ENCODE measurements at places on chromosomes 5 and 9.

- no peak for DNase-seq
Measured at GRCh38 chr9:71762900-71763653, 5.2 kb downstream of the CEMIP2 start.

DNA sequence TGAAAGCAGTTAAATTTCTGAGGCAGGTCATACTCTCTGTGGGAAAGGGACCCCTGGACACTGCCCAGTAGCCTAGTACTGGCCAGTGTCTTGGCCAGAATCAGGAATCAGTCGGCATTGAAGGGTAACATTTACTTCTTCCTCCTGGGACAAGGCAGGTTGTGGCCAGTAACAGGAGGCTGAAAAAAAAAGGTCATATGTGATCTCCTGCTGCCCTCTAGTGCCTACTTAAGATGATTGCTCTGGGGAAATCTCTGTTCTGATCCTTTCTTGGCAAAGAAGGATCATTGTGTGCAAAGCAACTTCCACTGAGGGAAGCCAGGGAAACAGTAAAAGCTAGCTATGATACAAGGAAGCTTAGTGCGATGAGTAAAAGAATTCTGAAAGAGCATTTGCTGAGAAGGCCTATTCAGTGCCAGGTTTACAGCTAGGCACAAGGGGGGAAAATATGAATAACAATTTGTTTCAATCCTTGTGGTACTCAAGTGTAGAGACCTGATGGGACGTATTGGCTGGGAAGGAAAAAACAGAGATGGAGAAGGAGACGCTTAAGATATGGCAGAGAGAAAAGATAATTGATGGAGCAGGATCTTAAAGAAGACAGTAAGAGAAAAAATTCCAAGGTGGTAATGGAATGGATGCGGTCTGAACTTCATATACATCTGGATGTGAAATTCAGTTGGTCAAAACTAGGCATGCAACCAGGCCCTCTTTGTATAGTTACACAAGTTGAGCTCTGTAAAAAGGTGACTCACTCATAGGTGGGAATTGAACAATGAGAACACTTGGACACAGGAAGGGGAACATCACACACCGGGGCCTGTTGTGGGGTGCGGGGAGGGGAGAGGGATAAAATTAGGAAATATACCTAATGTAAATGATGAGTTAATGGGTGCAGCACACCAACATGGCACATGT, 25.8 kb upstream of the TRIM32 start:
- peak; percentile 36 for DNase-seq

GRCh38 chr9:126454795-126455194, 128.2 kb downstream of the MVB12B start:
- DNase-seq, result no peak

- peak; percentile 80 for DNase-seq
Measured at GRCh38 chr5:88765171-88765570, 117.8 kb downstream of the MEF2C start.

- DNase-seq, result no peak
Measured at GRCh38 chr5:62044989-62045388, 261.0 kb upstream of the KIF2A start.

- no peak for DNase-seq
Measured at GRCh38 chr9:97425973-97426336, 14.1 kb downstream of the TDRD7 start.

GRCh38 chr9:32348106-32348695, 36.2 kb upstream of the ACO1 start:
- no peak for DNase-seq

DNA sequence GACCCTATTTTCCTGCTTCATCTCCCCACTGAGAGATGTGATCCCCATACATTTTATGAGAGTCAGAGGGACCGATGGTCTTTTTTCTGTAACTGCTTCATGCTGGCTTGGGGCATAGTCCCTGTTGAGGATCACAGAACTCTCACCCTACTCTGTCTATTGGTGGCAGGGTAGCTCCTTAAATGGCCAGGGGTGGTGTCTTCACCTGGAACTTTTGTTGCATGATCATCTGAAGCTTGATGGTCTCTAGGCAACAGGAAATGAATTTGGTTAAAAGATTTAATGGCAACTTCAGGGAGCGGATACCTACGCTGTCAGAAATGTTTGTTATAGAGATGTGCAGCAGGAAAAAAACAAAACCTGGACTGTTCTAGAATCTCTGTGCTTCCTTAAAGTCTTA, 87.0 kb upstream of the GLIS3 start:
- DNase-seq, result no peak

- DNase-seq, result no peak
Measured at GRCh38 chr5:14794583-14795230, 76.9 kb downstream of the ANKH start.

- no peak for DNase-seq
Measured at GRCh38 chr5:127988146-127988760, 95.3 kb upstream of the SLC12A2 start.

GRCh38 chr5:76720988-76721569, 5.2 kb downstream of the F2R start:
- no peak for DNase-seq

DNA sequence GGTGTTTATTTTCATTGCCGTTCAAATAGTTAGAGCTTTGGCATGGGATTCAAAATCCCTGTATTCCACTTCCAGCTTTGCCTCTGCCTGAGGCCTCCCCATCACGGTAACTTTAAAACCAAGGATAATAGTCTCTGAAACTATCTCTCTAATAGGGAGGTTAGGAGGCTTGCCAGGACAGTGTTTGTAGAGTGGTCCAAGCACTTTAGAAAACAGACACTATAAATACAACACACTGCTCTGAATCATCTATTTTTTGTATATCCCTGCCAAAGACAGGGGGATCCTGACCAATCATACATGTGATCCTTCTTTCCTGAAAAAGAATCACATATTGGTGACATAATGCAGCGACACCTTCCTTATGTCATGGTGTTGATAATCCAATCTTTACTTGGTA, 326.8 kb downstream of the BNC2 start:
- DNase-seq, result no peak

DNA sequence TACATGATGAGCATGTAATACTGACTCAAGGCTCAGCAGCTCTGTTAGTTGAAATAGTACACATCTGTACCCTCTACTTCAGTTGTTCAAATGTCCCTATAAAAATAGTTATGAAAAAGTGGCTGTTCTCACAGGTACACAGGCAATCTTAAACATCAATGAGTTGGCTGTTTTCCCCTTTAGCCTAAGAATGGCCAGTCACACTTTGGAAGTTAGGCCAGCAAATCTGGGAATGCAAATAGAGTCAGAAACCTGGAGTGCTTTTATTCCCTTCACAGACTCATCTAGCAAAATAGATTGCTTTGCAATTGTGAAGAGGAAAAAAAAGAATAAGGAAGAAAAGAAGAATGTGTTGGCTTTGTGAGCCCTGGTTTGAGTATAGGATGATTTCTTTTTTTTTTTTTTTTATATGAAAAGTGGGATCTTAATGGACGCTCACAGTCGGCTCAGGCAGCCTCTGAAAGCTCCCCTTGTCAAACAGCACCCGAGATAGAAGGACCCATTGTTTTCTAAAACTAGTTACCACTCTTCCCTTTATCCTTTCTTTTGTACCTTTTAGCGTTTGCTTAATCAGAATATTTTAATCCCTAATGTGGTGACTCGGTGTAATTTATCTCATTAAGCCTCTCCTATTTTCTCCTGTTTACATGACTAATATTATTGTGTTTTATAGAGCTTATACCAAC, 27.9 kb upstream of the TLE1 start:
- no peak for DNase-seq

- DNase-seq, result peak; percentile 91
Measured at GRCh38 chr5:24525414-24525813, 119.4 kb downstream of the CDH10 start.

DNA sequence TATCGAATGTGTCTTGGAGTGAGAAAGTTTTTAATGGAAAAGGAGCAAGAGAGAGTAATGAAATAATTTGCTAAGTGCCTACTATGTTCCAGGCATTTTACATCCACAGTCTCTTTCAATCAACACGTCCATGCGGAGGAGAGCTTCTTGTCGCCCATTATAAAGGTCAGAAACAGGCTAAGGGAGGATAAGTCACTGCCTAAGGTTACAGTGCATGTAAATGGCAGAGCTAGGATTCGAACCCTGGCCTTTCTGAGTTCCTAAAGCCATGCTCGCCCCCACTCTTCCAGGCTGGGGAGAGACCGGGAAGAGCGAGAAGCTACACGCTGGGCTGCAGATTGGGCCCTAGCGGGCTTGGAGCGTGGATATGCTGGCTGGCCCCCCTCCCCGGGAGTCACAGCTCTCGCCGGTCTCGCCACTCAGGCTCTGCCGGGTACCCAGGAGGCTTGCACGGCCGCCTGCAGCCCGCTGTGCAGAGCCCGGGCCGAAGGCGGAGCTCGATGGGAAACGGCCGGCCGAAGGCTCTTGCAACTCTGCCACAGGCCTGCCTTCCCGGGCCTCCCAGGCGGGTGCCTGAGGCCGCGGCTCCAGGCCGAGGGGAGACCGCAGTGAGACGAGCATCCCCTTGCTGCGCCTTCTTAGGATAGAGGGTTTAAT, 775 bp upstream of the LHX2 start:
- no peak for DNase-seq

DNA sequence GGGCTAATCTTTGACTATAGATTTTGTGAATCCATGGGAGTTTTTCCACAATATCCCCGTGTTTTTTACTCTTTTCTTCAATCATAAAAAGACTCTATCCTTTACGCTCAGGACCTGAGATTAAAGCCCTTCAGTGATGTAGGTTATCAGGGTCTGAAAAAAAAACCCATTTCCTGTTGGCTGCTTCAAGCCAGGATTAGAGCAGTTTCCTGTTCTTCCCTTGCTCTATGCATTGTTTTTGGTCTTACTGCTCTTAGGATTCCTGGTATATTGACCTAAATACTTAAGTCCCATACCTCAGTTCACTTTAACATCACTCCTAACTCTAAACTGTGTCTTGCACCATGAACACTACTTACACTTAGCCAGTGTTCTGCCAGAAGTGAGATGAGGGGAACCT, 319.3 kb upstream of the CHD1 start:
- DNase-seq, result no peak

- no peak for DNase-seq
Measured at GRCh38 chr5:84058561-84058960, 326.1 kb downstream of the EDIL3 start.

- no peak for DNase-seq
Measured at GRCh38 chr5:112908854-112909253, 13.2 kb downstream of the REEP5 start.

DNA sequence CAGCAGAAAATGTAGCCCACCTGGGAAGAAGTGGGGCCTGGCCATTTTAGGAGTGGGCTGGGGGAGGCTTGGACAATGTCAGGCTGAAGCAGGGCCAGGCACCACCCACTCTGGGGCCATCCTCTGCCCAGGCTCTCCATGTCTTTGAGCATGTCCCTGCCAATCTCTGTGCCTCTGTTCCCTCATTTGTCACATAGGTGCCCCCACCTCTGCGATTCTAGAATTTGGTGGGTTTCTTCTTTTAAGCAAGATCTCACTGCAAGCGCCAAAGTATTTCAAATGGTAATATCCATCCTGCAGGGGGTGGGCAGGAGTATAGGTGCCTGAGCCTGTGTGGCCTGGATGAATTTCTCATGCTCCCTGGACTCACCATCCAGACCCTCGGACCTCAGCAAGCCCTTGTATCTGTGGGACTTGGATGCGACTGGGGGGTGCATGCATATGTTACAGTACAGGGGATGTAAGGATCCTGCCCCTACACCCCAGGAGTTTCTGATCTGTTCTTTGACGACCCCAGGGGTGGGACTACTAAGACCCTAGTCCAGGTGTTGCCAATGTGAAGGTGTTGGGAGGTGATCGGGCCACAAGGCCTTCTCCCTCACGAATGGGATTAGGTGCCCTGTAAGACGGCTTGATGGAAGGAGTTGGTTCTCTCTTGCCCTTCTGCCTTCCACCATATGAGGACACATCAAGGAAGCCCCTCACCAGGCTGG, 4.3 kb downstream of the CD74 start:
- DNase-seq, result no peak

Data from spinal cord (tissue), 10 donors.